Activated naive CD8-positive, alpha-beta T cell treated with anti-CD3 and anti-CD28 coated beads, Interleukin-2, amount 10 ng/mL, durations not matched to agents 7 days and 5 days (primary cell): ENCODE measurements at places on chromosomes 1 and 21. TPM values are rescaled to one million over a fixed set of nuclear protein-coding genes. Genes with fewer than 3 reads are reported as not detected.

LYPD8 gene
- not detected for total RNA-seq

ADGRB2 gene
- 0.75 TPM for total RNA-seq

LCE3D gene
- total RNA-seq, result not detected

SPOCD1 gene
- total RNA-seq, result 0.36 TPM

GRCh38 chr1:110440877-110441276, 10.1 kb upstream of the PROK1 start:
- DNase-seq, result no peak
- no peak overlapping the region for H3K4me3 ChIP-seq
- H3K27ac ChIP-seq, result no peak overlapping the region
- H3K4me1 ChIP-seq, result no peaks in the 10 kb centered on the region

DNA sequence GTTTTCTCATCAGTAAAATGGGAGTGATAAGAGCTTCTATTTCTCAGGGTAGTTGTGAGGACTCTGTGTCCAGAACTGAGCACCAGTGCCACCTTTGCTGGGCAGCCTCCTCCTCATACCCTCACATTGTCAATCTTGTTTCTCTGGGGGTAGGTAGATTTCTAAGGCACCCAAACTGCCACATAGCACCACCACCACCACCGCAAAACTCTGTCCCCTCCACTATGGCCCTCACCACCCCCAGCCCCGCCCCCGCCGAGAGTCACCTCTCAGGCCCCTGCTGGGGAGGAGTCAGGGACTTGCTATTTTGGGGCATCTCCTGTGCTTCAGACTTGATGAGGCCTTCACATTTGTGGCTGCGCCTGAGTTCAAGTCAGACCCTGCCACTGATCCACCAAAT, 549.2 kb downstream of the PTPRU start:
- H3K27ac ChIP-seq, result no peak overlapping the region
- DNase-seq, result no peak
- H3K36me3 ChIP-seq, result no peaks in the 10 kb centered on the region

DNA sequence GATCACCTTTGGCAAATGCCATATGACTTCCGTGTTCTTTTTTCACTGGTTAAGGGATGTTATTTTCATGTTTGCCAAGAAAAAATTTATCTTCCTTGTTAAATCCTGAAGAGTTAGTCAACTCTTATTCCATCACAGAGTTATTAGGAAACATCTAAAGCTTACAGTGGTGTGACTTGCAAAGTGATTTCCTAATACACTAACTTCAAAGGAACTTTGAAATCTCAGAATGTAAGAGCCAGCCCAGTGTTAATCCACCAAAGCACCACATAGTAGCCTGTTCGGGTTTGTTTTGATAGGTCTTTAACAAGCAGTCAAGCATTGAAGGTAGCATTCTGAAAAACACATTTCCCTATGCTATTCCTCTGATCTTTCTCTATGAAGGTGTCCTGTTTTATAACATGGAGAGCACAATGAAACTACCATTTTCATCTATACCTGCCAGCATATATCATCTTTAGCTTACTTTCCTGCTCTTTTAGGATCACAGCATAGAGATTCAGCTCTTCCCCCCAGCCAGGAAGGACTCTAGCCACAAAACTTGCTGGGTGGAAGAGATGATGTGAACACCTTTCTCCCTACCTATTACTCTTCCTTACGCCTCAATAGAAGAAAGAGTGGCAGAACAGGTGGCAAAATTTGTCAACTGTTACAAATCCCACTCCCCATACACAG, 82.4 kb upstream of the MAGI3 start:
- H3K36me3 ChIP-seq, result no peaks in the 10 kb centered on the region
- H3K4me1 ChIP-seq, result peaks cover 7% of the 10 kb centered on the region
- DNase-seq, result no peak

- peaks cover 7% of the 10 kb centered on the region for H3K4me1 ChIP-seq
- no peak overlapping the region for H3K27ac ChIP-seq
- H3K4me3 ChIP-seq, result no peak overlapping the region
- no peaks in the 10 kb centered on the region for H3K36me3 ChIP-seq
- no peaks in the 10 kb centered on the region for H3K27me3 ChIP-seq
Measured at GRCh38 chr1:173161510-173162221, 45.5 kb downstream of the TNFSF4 start.

DNA sequence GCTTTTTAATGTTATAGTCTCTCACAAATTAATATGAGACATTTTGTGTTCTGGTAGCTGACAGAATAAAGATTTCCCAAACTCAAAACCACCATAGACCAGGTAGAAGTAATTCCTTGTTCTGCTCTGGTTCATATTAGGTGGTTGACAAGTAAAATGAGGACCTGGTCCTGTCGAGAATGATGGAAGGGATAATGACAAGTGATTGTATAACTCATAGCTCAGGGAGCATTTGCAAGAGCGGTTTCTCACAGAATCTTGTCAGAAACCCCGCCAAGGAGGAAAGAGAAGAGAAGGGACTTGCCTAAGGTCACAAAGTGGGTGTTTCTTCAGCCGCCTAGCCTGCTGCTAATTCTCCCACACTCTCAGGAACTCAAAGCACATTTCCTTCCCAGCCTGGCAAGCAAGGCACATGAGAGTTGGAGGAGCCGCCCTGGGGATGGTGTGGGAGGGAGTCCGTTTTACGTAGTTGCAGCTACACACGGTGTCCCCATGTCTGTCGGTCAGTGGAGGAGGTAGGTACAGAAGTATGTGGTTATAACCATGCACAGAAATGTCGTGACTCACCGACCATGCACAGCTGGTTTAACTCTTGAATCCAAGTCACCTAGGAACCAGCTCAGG, 46.5 kb downstream of the SAMD13 start:
- H3K4me1 ChIP-seq, result no peaks in the 10 kb centered on the region
- H3K4me3 ChIP-seq, result no peak overlapping the region
- H3K27me3 ChIP-seq, result no peaks in the 10 kb centered on the region
- DNase-seq, result no peak

DNA sequence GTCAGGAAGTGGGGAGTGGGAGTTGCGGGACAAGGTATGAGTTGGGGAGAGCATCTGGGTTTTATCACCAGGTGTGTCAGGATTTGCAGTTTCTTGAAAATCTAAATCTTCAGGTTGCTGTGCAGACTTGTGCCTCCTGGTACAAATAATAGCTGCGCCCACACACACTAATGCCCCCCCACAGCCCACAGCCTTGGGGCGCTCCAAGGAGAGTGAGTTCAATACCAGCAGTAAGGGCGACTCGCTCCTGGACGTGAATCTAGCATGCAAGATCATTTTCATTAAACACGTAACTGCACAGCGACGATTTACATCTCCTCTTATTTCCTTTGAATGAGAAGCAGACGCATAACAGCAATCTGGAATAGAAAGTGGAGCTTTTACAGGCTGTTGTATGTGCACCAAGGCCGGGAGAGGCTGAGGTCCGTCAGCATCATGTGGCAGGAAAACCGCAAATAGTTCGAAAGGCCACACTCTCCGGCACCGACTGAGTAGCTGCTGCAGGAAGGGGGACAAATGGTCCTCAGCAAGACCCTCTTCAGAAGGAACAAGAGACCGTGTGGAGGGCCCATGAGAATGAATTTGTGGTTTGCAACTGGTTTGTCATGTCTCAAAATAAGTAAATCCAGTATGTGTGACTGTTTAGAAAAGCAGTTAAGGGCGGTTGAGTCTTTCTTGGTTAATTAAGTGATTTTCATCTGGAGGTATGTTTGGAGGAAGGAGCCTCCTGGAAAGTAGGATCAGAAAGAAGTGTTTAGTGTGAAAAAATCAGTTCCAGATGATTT, 439.5 kb downstream of the SMYD3 start:
- DNase-seq, result no peak
- no peak overlapping the region for H3K27ac ChIP-seq
- peaks cover 2% of the 10 kb centered on the region for H3K27me3 ChIP-seq
- no peak overlapping the region for H3K4me3 ChIP-seq
- H3K4me1 ChIP-seq, result peaks cover 11% of the 10 kb centered on the region

GRCh38 chr1:47235241-47235681, 3.2 kb upstream of the TAL1 start:
- peaks cover 72% of the 10 kb centered on the region for H3K27me3 ChIP-seq
- H3K4me1 ChIP-seq, result peaks cover 22% of the 10 kb centered on the region
- H3K36me3 ChIP-seq, result no peaks in the 10 kb centered on the region
- H3K4me3 ChIP-seq, result no peak overlapping the region
- no peak overlapping the region for H3K27ac ChIP-seq

DNA sequence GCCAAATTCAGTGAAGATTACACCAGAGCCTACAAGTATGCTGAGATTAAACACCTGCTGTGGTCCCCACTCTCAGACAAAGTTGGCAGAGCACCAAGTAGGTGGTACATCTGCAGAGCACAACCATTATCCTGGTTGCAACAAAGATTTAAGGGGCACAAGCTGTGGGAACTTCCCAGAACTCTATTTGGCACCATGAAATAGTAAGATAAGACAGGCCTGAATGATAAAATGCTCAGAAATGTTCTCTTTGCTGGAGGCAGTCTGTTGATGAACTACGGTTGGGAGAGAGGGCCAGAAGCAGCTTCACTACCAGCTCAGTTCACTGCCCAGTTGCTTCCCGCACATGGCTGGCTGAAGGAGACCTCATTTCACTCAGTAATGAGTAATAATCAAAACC, 19.9 kb downstream of the RPL5 start:
- H3K4me1 ChIP-seq, result peaks cover 12% of the 10 kb centered on the region
- H3K27me3 ChIP-seq, result no peaks in the 10 kb centered on the region
- no peak for DNase-seq

GRCh38 chr1:177913762-177914540, 55.9 kb downstream of the SEC16B start:
- DNase-seq, result no peak
- H3K27ac ChIP-seq, result no peak overlapping the region
- H3K4me1 ChIP-seq, result no peaks in the 10 kb centered on the region
- H3K4me3 ChIP-seq, result no peak overlapping the region

- H3K27me3 ChIP-seq, result no peaks in the 10 kb centered on the region
- no peak overlapping the region for H3K27ac ChIP-seq
- H3K36me3 ChIP-seq, result no peaks in the 10 kb centered on the region
- H3K4me3 ChIP-seq, result no peak overlapping the region
Measured at GRCh38 chr1:213685992-213686582, 301.7 kb upstream of the PROX1 start.

- H3K27ac ChIP-seq, result no peak overlapping the region
- no peak overlapping the region for H3K4me3 ChIP-seq
- peaks cover 30% of the 10 kb centered on the region for H3K4me1 ChIP-seq
Measured at GRCh38 chr1:235995511-235995910, 69.4 kb downstream of the NID1 start.

DNA sequence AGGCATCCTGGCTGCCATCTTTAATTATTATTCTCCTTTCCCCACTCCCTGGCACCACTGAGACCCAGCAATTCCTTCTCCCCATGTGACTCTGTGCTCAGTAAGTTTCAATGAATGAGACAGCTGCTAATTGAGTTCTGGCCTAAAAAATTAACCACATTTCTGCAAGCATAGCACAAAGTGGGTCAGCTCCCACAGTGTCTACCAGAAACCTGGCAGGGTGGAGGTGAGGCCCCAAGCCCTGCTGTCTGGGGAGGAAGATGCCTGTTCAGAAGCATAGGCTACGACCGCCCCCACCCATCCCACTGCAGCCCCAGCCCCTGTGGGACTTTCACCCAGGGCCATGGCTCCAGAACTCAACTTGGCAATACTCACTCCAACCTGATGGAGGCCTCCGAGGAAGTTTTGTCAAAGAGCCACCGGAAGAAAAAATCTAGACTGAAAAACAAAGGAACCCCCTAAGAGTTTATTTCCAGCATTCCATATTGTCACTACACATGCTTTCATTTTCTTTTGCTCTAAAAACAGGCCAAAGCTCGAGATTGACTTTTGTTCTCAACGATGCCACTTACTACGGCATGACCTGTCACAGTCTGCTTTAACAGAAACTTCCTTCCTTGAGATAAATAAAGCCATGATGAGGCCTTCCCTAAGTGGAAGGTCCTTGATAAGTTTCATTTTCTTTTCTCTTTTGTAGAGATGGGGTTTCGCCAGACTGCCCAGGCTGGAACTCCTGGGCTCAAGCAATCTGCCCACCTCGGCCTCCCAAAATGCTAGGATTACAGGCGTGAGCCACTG, 26.5 kb downstream of the TMEM63A start:
- no peak overlapping the region for H3K4me3 ChIP-seq
- peaks cover 42% of the 10 kb centered on the region for H3K36me3 ChIP-seq
- H3K27ac ChIP-seq, result no peak overlapping the region
- H3K27me3 ChIP-seq, result no peaks in the 10 kb centered on the region

DNA sequence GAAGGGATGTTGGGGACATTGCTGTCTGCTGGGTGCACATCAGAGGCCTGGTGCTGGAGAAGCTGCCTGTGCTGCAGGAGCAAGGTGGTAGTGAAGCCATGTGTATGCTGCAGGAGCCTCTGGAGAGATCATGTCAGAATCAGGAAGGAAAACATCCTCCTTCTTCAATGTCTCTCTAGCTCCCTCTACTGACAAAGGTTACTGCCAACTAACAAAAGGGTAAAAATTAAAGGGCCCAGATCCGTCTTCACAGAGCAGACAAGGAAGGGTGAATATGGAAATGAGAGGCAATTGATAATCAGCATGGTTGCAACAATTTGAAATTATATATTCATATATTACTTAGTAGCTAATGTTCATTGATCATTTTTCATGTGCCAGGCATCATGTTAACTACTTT, 32.2 kb downstream of the FAM177B start:
- H3K4me3 ChIP-seq, result no peak overlapping the region
- DNase-seq, result no peak
- no peak overlapping the region for H3K27ac ChIP-seq
- peaks cover 4% of the 10 kb centered on the region for H3K27me3 ChIP-seq
- peaks cover 2% of the 10 kb centered on the region for H3K36me3 ChIP-seq
- peaks cover 17% of the 10 kb centered on the region for H3K4me1 ChIP-seq

DNA sequence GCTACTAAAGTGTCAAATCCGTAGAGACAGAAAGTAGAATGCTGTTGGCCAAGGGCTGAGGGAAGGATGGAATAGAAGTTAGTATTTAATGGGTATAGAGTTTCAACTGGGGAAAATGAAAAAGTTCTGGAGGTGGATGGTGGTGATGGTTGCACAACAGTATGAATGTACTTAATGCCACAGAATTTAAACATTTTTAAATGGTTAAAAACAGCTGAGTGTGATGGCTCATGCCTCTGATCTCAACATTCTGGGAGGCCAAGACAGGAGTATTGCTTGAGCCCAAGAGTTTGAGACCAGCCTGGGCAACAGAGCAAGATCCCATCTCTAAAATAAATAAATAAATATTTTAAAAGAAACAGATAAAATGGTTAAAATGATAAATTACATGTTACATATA, 44.5 kb downstream of the PIK3R3 start:
- no peaks in the 10 kb centered on the region for H3K36me3 ChIP-seq
- no peak overlapping the region for H3K27ac ChIP-seq
- DNase-seq, result no peak
- H3K27me3 ChIP-seq, result peaks cover 9% of the 10 kb centered on the region
- H3K4me1 ChIP-seq, result no peaks in the 10 kb centered on the region
- H3K4me3 ChIP-seq, result no peak overlapping the region
